ENCODE measurements at places on chromosomes 4 and X.

DNA sequence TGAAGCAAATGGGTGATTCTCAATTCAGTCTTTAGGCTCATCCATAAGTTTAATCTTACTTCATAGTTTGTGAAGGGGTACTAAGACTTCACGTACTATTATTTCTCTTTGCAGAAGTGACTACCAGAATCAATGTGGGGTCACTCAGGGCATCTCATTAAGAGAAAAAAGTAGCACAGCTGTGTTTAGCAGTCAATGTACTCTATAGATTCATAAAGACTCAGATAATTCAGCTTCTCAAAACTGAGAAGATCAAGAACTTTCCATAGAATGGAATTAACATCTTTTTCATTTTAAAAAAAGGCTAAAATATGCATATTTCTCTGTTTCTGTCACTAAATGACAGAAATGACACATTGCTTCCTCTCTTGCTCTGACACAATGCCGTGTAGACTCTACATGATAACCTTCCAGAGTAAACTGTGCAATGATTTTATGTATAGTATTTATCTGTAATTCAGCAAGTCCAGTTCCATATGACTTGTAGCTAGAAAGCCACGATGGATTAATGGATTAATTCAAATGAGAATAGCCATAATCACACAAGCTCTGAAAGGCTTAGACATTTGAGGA lies 20.3 kb upstream of the LSM6 start:
- DNase-seq: no peak

DNA sequence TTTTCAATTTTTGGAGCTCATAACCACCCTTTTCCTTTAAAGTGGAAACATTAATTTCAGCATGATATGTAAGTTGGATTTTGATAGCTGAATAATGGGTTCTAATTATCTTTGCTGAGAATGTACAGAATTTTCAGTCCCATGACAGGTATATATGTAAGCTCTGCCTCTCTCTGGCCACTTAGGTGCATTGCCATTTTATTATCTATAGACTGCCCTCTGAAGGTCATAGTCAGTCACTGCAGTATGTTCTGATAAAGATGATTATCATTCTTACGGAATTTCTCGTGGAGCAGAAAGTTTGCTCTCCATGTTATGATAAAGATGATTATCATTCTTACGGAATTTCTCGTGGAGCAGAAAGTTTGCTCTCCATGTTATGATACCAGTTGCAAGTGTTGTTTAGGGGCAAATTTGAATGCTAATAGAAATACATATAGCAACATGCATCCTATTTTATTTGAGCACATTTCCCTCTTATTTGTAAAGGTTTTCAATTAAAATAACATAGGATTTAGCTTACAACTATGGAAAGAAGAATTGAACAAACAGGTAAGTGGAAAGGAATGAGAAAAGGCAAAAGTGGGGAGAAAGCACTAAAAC lies 10.4 kb downstream of the AFP start:
- no peak for DNase-seq

GRCh38 chr4:147535124-147535523 lies 54.2 kb downstream of the EDNRA start:
- DNase-seq: no peak

- DNase-seq: no peak
Measured at GRCh38 chr4:182089326-182089725, 153.9 kb upstream of the TENM3 start.

- no peak for DNase-seq
Measured at GRCh38 chr4:156718226-156718625, 253.4 kb downstream of the PDGFC start.
